ACHN (cell line): ENCODE measurements at places on chromosomes 4 and X.

DNA sequence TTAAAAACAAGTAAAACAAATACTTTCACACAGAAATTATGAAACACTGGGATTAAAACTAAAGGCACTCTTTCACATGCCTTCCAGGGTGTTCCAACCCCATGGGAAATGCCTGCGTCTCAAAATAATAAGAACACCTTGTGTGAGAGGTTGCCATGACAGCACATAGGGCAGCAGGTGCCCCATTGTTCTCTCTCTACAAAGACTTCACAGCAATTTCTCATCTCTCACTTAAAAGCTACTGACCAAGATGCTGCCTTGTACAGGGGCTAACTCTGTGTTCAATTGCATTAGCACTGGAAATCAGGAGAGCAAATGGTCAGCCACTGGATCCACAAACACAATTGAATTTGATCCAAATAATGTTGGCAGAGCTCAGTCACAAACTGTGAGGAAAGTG is 102.5 kb upstream of the GALNTL6 start:
- no peak for DNase-seq

DNA sequence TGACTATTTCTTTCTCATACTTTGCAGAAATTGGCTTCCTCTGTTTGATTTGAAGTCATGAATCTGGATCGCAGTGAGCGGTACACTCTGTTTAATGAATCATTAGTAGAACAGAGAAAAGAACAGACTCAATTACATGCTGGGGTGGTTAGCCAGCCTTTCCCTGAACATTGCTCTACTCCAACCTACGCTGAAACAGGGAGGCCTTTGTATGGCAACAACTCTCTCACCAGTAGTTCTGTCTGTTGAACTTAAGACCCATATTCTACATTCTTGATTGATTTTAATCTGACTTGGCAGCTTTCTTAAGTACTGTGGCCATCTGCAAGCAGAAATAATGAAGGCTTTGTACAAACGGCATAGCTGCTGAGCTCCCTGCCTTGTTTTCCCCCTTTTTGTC is 19.0 kb upstream of the AP1S2 start:
- DNase-seq: no peak

GRCh38 chr4:169652535-169652934 is 32.2 kb downstream of the CLCN3 start:
- no peak for DNase-seq

DNA sequence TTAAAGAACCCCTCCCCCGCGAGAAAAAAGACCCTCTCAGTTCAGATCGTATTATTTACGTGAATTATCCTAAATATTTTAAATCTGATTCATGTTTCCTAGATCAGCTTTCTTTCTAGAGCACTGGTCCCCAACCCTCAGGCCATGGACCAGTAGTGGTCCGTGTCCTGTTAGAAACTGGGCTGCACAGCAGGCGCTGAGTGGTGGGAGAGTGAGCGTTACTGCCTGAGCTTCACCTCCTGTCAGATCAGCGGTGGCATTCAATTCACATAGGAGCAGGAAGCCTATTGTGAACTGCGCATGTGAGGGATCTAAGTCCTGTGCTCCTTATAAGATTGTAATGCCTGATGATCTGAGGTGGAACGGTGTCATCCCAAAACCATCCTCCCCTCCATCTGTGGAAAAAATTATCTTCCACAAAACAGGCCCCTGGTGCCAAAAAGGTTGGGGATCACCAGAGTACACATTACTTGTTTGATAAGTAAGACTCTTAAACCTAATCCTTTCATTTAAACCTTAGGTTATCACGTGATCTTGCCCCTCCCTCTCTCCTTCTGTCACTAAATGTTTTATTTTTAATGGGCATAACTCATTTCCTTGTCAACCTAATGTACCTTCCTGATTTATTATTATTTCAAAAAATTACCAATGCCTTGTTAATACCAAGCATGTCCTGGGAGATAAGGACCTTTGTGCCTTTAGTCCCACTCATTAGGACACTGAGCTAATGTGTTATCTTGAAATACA is 442.9 kb downstream of the TLL1 start:
- DNase-seq: no peak

DNA sequence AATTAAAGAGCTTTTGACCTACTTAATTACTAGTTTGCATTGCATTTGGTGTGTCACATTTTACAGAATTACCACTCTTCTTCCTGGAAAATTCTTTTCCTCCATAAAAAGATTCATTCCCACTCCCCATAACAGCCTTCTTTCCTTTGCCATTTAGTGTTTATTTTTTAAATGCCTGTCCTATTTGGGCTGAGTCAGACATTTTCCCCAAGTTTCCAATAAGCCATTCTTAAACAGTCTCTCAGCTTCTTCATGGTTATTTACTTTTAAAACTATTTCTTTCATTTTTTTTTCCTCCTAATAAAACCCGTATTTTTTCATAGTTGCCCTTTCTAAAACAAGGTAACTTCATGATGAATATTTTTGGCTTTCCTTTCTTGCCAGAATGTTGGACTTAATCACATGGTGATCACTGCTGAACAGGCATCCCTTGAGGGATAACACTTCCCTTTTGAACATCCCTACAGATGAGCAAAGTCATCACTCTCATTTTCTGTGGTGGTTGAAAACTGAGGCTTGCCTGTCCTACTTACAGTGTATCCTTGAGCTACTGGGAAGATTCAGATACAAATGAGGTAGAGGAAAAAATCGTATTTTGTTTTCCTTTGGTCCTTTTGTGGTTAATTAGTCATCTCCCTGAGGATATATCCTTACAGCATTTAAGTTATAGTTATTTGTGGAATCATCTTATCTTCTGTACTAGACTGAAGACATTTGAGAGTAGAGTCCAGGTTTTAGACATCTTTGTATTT is 520.5 kb upstream of the NR3C2 start:
- no peak for DNase-seq

DNA sequence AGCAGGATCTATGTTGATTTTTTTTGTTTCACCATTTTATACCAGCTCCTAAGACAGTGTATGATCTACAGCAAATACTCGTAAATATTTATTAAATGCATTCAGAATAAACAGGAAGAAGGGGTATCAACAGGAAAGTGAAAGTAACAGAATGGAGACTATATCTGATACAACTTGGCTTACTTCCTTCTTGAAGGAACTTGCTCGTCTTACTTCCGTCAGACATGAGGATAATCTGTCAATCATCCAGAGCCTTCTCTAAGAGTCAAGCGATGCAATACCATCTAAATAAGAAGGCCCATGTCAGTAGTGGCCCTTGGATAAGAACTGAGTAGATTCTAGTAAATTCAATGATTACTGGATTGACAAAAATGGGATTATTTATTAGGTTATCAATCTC is 84.2 kb downstream of the CAMK2D start:
- DNase-seq: no peak

DNA sequence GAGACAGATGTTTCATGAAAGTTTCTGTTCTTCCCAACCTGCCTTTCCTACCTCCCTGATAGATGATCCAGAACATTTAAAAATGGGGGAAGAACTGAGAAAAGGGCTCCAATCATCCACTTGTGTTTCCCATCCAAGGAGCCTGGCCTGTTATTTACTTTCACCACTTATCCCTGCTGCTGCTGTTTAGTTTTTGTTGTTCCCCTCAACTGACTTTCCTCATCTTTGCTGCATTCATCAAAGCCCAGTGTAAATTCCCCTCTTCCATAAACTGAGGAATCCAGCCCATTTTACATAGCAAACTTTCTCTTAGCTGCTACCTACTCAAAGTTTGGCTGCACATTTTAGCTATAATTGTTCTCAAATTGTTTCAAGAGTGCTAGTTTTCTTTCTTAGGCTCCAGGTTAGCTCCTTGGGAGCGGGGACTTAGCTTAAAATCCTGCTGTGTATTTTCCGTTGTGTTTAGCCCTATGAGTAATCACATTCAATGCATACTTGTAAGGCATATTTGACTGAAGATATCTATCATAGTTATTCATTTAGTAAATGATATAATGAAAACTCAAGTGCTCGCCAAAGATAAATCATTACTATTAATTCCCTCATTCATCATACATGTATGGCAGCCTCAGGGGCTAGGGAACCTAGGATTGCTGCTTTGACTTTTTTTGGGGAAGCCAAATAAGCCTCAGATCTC is 1.4 kb upstream of the PTPN13 start:
- DNase-seq: peak; percentile 80

DNA sequence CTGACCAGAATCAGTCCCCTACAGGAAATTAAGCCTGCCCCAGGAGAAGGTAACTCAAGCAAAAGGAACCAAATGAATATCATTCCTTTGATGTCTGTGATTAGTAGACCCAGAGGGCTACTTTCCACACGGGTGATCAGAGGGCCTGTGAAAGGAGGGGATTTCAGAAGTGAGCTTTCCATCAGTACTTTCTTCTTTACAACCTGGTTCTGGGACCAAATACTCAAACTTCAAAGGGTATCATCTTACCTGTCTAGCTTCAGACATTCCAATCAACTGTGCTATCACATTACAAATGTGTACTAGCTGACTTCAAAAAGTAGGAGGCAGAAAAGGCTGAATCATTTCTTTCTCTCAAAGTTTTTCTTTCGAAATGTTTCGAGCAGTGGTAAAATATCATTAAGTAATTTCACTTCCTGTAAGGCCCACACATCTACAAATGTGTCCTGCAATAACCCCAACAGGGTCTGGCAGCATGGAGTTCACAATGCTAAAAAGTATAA is 23.9 kb downstream of the ACSL4 start:
- no peak for DNase-seq

GRCh38 chrX:136598631-136599030 is 49.3 kb upstream of the CD40LG start:
- DNase-seq: no peak

DNA sequence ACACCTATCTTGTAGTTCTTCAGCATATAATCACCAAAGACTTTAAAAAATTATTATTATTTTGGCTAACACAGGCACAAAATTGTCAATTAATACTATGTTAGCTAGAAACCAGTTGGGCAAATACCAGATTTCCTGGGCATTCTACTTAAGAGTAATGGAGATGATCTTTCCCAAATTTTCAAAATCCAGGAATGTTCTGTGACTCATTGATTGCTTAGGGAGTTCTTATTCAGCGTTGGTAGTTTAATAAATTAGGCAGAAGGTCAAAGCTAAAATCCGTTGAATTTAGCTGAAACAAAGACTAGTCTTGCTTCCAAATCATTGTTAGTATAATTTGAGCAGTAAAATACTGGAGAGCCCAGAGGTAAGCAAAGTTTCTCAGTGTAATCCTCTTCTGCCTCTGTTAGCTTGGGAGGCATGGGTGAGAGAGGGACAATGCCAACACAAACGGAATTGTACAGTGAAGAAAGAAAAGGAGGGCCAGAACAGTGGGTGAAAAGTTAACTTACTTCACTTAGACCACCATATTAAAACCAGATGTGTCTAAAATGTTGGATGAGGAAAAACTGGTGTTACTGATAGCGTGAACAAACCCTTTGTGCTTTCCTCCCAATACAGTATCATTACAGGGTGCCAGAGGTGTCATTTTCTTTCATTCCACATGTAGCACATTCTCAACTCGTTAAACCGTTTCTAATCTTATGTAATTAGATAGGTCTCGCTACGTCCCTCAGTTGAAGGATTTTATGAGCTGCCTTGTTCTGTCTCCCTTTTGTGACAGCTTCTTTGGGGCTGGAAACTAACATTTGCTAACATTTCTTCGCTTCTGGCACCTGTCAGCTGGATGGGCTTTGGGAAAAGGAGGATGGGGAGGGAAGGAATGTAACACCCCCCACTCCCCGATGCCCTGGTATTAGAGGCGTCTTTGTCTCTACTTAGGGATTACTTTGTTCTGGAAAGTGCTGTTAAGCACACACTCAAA is 87.4 kb upstream of the CITED1 start:
- DNase-seq: no peak

DNA sequence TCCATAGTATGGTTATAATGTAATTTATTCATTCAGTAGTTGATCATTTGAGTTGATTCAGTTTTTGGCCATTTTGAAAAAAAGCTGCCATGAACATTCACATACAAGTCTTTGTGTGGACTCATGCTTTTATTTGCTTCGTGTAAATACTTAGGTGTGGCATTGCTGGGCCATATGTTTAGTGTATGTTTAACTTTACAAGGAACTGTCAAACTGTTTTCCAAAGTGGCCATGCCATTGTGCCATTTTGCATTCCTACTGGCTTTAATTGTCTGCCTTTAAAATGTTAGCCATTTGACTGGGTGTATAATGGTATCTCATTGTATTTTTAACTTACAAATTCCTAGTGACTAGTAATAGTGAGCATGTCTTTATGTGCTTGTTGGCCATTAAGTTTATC is 8.8 kb downstream of the MTM1 start:
- DNase-seq: no peak

DNA sequence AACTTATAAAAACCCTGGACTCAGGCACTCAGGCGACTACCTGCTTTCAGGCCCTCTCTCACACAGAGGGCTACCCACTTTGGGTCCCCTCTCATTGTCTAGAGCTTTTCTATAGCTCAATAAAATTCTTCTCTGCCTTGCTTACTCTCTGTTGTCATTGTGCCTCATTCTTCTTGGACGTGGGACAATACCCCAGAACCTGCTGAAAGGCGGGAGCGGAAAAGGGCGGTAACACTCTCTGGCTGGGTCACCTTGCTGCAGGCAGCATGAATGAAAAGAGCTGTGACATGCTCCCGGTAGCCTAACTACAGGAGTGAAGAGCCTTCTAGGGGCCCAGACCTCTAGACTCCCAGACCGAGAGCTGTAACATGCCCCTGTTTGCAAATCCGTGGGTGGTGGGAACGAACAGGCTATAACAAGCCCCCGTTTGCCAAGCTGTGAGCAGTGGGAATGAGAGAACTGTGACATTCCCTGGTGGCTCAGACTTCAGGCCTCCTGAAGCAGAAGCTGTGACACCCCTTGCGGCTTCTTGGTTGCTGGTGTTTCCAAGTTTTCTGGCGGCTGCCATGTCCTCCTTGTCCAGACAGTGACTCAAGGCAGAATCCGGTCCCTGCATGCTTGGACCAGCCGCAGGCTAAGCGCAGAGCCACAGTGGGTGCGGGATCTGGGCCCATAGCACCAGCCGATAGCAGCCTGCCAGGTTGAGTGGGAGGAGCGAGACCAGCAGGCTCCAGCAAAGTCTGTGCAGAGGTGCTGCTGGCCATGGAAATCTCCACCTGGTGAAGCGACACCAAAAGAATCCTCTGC is 684.6 kb downstream of the ARAP2 start:
- DNase-seq: no peak

GRCh38 chrX:24332878-24333277 is 19.0 kb upstream of the SUPT20HL2 start:
- DNase-seq: no peak

DNA sequence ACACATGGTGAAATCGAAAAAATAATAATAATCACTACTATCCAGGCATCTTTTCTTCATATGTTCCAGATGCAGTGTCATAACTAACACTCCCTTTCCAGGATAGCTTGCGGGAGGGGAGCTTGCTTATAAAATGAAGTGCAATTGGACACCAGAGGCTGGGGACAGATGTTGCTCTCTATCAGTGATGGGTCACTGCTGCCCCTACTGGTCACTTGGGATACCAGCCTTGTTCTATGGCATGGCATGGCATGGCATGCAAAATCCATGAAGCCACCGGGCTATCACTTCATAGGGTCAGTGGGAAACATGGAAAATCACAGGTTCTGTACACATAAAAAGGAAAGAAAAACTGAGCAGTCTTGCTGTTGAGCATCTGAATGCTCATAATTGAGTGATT is 168.1 kb downstream of the GLRA2 start:
- peak; percentile 43 for DNase-seq

- DNase-seq: no peak
Observed at GRCh38 chr4:52869196-52869595, 7.1 kb downstream of the RASL11B start.
